AG04449 (cell line): ENCODE measurements at places on chromosomes 3 and 15.

DNA sequence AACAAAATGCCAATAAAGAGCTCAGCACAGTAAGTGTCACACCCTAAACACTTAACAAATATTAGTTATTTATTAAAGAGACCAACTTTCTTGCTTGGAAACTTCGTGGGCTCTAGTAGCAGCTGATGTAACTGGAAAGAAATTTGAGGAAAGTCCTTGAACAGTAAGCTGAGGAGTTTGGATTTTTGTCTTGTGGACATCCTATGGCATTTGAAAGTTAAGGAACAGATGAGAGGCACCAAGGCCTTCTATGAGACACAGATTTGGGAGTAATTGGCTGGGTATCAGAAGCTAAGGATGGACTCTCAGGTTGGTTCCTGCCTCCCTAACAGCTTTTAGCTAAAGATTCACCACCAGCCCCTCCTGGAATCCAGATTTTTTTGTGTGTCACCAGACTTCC, 59.7 kb upstream of the FILIP1L start:
- DNase-seq = no peak

DNA sequence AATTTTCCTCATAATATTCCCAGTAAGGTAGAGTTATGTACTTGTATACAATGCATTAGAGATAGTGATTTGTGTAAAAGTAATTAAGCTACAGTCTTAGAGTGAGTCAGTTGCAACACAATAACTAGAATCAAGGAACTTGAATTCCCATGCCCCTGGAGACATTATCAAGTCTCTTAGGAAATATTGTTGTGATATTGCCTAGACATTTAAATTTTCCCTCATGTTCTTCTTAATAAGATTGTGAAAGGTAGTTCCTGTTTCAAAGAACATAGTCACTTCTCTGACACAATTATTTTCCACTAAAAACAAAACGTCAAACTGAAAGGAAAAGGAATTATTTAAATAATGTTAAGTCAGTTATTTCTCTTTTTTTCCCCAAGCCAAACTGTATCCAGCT, 13.0 kb upstream of the ATP1B3 start:
- no peak for DNase-seq

GRCh38 chr3:123546133-123546755, 38.6 kb downstream of the HACD2 start:
- peak; percentile 71 for DNase-seq

DNA sequence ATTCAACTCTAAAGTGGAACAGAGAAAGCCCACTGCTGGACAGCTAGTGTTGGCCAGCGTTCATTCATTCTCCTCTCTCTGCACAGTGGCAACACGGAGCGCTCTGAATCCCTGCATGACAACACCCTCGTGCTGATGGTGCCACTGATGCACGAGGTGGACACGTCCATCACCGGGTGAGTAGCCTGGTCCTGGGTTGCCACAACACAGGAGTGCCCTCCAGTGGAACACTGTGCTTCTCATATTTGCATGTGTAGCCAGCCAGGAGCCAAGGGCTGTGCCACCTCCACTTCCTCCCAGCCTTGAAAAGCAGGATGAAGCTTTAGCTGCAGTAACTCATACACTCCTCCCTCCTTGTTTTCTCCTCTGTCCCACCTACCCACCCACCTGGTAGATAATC, 120.0 kb upstream of the CTDSPL start:
- DNase-seq = no peak

GRCh38 chr3:43879166-43879565, 188.4 kb downstream of the ABHD5 start:
- DNase-seq = no peak

DNA sequence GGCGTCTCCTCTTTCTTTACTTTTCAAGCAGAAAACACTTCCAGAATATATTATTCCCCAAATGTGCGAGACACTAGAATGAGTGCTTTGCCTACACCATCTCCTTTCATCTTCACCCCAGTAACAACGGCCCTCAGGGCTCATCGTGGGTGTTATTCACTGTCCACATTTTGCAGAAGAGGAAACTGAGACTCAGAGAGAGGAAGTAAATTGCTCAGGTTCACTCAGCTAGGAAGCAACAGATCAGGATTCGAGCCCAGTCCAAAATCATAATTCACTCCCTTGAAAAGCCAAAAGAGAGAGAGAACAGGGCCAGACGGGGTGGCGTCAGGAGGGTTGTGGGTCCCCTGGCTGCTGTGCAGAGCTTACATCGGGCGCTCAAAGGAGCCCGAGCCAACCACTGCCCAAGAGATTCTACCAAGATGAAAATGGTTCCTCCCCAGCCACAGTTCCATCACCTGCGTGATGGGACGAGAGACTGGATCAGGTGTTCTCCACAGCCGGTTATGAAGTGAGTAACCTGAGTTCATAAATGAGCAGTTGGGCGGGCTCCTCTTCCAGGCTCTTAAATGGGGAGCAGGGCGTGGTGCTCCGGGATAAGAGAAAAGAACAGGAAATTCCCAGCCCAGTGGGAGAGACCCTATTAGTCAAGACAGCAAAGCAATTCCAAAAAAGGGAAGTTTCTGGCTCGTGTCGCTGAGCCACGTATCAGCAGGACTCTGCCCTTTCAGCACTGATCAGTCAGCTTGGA, 48.6 kb upstream of the FLNB start:
- DNase-seq = no peak

GRCh38 chr15:31293655-31294054, 33.0 kb upstream of the KLF13 start:
- no peak for DNase-seq

- DNase-seq = no peak
Observed at GRCh38 chr3:108862865-108863798, 40.5 kb downstream of the TRAT1 start.

DNA sequence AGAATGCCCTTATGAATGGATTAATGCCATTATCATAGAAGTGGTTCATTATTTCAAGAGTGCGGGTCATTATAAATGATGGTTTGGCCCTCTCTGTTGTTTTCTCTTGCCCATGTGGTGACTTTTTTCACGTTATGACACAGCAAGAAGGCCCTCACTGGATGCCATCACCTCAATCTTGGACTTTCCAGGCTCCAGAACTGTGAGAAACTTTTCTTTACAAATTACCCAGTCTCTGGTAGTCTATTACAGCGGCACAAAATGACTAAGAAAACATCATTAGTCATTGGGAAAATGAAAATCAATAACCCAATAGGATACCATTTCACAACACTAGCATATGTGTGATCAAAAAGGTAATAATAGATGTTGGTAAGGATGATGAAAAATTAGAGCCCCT, 119.0 kb upstream of the LPP start:
- DNase-seq = no peak

- no peak for DNase-seq
Observed at GRCh38 chr3:126834596-126835471, 130.8 kb downstream of the CHCHD6 start.

DNA sequence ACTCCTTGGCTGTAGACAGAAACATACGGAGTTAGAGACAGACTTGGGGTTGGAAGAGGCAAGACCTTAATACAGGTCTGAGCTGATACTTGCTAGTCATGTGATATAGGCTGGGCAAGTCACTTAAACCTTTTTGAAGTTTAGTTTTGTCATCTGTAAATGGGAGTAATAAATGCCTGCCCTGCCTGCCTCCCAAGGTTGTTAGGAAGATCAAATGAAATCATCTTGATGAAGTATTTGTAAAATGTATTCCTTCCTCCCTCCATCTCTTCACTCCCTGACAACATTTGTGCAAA, 2.9 kb downstream of the PXK start:
- no peak for DNase-seq

- no peak for DNase-seq
Observed at GRCh38 chr3:79767905-79768267, at the start of gene ROBO1. ROBO1 (minus strand) TSS chr3:79767998.

DNA sequence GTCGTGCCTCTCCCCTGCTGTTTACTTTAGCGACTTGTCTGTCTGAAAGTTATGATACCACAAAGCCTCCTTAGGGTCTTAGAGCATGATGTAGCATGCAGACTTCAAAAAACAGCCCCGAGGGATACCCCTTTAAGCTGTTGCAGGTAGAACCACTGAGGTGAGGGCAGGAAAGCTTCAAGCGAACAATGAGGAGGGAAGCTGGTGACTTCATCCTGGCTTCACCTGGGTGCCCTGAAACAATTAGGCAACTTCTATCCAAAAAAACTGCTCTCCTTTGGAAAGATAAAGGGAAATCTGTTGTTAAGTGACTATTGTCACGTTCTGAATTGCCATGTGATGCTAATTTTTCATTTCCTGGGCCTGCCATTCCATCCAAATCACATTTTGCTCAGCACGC, 231.6 kb downstream of the SOX2 start:
- DNase-seq = no peak

GRCh38 chr3:171011873-171012336, 14.6 kb downstream of the SLC2A2 start:
- DNase-seq = no peak

GRCh38 chr15:91879158-91879557, 25.6 kb downstream of the SLCO3A1 start:
- no peak for DNase-seq

- no peak for DNase-seq
Observed at GRCh38 chr15:93253681-93254080, 164.7 kb upstream of the RGMA start.

GRCh38 chr3:89049119-89049518, 58.3 kb upstream of the EPHA3 start:
- no peak for DNase-seq

DNA sequence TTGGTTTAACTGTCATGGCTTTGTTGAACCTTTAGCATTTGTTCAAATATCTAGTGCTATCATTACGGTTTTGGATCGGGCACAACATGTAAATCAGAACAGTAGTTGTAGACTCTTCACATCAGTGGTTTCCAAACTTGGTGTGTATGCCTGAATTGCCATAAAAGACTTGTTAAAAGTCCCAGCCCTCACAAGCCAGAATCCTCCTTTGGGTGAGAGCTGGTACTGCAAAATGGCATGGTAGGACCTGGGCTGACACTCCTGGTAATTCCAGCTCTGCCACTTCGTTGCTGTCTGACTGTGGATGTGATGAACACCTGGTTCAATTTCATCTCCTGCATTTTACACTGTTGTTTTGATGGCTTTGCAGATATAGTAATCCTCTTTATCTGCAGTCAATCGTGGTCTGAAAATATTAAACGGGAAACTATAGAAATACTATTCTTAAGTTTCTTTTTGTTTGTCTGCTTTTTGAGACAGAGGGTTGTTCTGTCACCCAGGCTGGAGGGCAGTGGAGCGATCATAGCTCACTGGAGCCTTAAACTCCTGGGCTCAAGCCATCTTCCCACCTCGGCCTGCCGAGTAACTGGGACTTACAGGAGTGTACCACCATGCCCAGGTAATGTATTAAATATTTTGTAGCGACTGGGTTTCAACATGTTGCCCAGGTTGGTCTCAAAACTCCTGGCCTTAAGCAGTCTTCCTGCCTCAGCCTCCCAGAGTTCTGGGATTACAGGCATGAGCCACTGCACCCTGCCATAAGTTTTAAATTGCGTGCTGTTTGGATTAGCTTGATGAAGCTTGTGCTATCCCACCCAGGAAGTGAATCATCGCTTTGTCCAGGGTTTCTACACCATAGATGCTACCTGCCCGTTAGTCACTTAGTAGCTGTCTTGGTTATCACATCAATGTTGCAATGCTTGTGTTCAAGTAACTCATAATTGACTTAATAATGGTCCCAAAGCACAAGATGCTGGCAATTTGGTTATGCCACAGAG, 61.6 kb downstream of the RAB7A start:
- DNase-seq = no peak

- DNase-seq = no peak
Observed at GRCh38 chr3:100581650-100582049, 27.8 kb upstream of the ADGRG7 start.

DNA sequence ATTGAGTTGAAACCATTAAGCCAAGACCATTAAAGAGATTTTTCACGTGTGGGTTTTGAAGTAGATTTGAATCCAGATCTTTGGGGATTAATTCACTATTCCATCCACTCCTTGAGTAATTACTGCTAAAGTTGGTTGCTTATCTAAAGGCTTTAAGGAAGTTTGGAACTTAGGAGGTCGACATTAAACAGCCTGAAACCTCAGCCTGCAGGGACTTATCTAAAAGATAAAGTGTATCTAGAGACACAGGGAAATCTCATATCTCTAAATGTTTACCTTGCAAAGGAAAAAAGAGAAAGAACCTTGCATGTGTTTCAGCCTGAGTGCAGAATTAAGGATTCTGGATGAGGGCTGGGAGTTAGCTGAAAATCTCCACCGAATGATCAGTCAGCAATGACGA, 158.6 kb downstream of the MEIS2 start:
- no peak for DNase-seq

- no peak for DNase-seq
Observed at GRCh38 chr3:28328188-28329151, 20.1 kb upstream of the ZCWPW2 start.

DNA sequence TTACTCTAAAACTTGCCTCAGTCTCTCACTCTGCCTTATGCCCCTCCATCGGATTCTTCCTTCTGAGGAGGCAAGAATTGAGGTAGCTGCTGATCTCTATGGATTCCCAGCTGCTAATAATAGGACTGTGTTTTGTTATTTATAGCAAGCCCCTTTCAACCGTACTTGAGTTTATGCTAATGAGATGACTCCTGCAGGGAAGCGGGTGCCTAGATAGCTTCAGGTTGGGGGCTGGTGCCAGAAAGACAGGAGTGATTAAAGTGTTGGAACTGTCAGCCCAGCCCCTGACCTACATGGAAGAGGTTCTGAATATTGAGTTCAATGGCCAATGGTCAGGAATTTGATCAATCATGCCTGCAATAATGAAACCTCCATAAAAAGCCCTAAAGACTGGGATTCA, 21.8 kb upstream of the LIMD1 start:
- no peak for DNase-seq

GRCh38 chr3:176296066-176296597, 901.1 kb downstream of the TBL1XR1 start:
- peak; percentile 46 for DNase-seq

- no peak for DNase-seq
Observed at GRCh38 chr3:112482675-112483074, 16.6 kb downstream of the BTLA start.

GRCh38 chr15:89367485-89368451, 33.1 kb upstream of the POLG start:
- DNase-seq = no peak

DNA sequence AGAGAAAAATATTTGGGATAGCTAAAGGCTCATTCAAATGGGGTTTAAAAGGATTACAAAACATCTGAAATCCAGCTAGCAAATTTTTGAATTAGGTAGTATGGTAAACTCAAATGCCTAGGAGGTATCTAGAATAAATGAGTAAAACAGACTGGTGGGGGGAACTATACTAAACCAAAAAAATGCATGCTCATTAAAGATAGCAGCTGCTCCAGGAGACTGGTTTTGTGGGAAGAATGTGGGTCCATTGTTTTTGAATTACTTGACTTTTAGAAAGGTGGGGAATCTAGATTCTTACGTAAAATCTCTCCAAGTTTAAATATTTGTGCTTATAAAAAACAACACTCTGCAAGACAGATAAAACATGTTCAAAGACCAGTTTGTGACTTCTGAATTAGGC, 73.8 kb downstream of the LEKR1 start:
- DNase-seq = peak; percentile 7
